ENCODE measurements at places on chromosomes 12 and 14. TPM values are rescaled to one million over a fixed set of nuclear protein-coding genes. Genes with fewer than 3 reads are reported as not detected.

- H3K27ac ChIP-seq, result peak overlapping the region; percentile 42
- peaks cover 9% of the 10 kb centered on the region for H3K4me1 ChIP-seq
- no peaks in the 10 kb centered on the region for H3K27me3 ChIP-seq
- peak overlapping the region; percentile 61 for H3K4me3 ChIP-seq
- DNase-seq, result peak; percentile 55
Measured at GRCh38 chr12:116759783-116760621, 21.9 kb downstream of the RNFT2 start.

The TDG gene
- 37.4 TPM for total RNA-seq

- no peaks in the 10 kb centered on the region for H3K27me3 ChIP-seq
- peaks cover 1% of the 10 kb centered on the region for H3K36me3 ChIP-seq
- peak overlapping the region; percentile 90 for H3K27ac ChIP-seq
- DNase-seq, result peak; percentile 57
- peak overlapping the region; percentile 84 for H3K4me3 ChIP-seq
Measured at GRCh38 chr12:51217133-51217967, 512 bp downstream of the POU6F1 start.

DNA sequence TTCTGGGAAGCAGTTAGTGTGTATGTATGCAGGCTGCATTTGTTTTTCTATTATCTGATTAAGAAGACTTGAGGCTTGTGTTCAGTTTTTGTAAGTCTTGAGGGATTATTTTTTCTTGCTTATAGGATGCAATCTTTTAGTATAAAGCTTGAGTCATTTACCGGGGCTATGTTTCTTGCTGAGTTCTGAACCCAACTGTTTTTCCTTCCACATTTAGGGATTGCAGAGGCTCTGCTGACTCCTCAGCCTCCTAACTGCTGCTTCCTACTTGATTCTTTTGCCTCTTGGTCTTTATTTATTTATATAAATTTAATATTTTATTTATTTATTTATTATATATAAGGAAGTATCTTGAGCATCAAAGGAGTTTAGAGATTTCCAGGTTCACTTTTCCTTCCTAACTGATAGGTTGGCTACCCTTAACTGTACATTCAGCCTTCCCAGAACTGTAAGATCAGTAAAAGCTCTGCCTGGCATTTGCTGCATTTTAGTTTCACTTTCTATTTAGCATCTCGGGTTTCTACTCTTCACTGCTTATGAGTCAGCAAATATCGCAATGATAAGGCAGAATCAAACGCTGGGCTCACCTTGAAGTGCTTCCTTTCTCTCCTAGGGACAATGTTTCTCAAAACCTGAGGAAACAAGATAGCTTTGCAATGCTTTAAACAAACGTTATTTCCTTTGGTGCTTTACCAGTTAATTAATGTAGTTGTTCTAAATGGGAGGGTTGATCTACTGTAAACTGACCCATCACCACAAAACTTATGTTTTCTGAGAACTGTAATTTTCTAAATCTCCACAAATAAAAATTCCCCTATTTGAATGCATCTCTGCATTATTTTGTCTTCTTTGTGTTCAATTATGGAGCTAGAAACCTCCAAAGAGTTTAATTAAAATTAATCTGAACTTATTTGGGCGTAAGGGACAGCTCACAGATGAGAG is 1183.7 kb upstream of the TMEM132C start:
- H3K4me1 ChIP-seq, result peaks cover 4% of the 10 kb centered on the region
- peak; percentile 14 for DNase-seq
- peak overlapping the region; percentile 37 for H3K4me3 ChIP-seq
- H3K27me3 ChIP-seq, result no peaks in the 10 kb centered on the region
- no peak overlapping the region for H3K27ac ChIP-seq

The SERPINA10 gene
- total RNA-seq, result not detected

DNA sequence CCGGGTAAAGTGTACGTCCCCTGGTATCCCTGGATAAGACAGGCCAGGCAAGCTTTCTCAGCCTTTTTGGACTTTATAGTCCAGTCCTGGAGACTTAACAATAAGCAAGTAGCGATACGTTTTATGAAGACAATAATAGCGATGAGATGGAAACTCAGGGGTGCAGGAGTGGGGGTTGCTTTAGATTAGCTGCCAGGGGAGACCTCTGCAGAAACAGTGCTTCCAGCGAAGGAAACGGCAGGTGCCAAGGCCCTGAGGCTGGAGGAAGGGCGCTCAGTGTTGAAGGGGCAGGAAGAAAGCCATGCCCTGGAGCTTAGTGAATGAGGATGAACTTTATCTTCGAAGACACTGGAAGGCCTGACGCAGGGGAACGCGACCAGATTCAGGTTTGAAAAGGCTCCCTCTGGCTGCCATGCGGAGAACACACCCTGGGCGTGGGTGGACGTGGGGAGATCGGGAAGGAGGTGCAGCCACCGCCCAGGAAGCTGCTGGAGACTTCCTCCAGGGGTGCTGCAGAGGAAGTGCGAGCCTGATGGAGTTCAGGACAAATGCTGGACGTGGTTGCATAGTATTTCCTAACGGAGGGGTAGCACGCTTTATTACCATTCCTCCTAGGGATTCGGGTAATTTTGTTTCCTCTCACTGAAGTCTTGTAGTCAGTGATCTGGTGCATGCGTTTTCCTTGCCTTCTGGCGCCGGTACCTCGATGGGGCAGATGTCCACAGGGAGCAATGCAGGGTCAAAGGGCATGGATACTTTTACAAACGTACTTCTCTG is 26.1 kb upstream of the UBC start:
- peaks cover 12% of the 10 kb centered on the region for H3K4me1 ChIP-seq
- H3K27ac ChIP-seq, result no peak overlapping the region
- peaks cover 9% of the 10 kb centered on the region for H3K36me3 ChIP-seq

GRCh38 chr14:101521473-101521915 is 39.8 kb upstream of the DIO3 start:
- no peak overlapping the region for H3K27ac ChIP-seq
- H3K4me3 ChIP-seq, result no peak overlapping the region
- DNase-seq, result no peak
- H3K4me1 ChIP-seq, result no peaks in the 10 kb centered on the region
- H3K36me3 ChIP-seq, result no peaks in the 10 kb centered on the region

The FITM1 gene
- total RNA-seq, result 0.69 TPM

DNA sequence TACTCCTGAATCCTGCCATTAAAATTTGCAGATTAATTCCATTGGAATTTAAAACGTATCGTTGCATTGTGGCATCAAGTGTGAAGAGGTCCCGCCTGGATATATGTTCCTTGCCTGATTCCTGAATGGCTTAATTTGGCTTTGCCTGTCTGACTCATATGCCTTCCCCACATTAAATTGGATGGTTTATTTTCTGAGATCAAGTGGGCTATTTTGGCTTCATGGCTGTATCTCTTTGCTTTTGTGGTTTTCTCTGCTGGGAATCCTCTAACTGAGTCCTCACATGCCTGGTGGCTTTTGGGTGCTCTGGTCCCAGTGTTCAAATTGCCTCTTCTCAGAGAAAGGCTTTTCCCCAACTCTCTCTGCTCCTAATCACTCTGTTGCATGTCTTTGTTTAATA is 127.9 kb upstream of the DYRK2 start:
- H3K27me3 ChIP-seq, result no peaks in the 10 kb centered on the region
- H3K4me3 ChIP-seq, result no peak overlapping the region
- H3K4me1 ChIP-seq, result peaks cover 10% of the 10 kb centered on the region
- no peaks in the 10 kb centered on the region for H3K36me3 ChIP-seq
- no peak for DNase-seq
- no peak overlapping the region for H3K27ac ChIP-seq

DNA sequence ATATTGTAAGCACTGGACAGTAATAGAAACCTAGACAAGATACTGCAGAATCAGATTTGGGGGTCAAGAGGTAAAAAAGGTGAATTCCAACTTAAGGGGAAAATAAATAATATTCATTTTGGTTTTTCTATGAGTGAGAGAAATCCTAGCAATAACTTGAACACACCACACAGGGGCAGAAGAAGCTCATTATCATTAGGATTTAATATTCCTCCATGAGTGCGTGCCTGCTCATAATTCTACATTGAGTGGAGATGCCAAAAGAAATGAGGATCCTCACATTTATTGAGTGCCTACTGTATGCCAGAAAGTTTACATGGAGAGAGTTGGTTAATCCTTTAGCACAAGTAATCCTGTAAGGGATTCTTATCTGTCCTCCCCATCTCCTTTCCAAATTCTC is 40.5 kb upstream of the C14orf132 start:
- no peaks in the 10 kb centered on the region for H3K36me3 ChIP-seq
- H3K4me1 ChIP-seq, result no peaks in the 10 kb centered on the region
- no peak for DNase-seq
- H3K27me3 ChIP-seq, result peaks cover 27% of the 10 kb centered on the region
- no peak overlapping the region for H3K27ac ChIP-seq

DNA sequence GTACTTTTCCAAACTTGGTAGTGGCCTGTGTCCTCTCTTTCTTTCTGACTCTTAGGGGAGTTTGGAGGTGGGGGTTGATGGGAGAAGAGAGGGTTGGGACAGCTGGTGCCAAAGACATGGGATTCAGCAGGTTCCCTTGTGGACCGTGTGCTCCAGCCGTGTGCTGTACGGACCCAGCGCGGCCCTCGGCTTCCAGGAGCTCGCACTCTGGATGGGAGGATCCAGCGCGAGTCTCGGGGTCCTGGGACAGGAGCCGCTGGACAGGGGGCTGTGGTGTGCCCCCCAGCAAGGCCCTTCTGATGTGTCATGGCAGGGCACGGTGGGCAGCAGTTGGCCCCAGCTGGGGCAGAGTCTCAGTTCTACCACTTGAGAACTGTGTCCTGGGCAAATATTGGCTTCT is 45.0 kb upstream of the TSPAN9 start:
- no peak for DNase-seq
- H3K4me1 ChIP-seq, result no peaks in the 10 kb centered on the region
- H3K4me3 ChIP-seq, result no peak overlapping the region
- H3K36me3 ChIP-seq, result no peaks in the 10 kb centered on the region
- peaks cover 2% of the 10 kb centered on the region for H3K27me3 ChIP-seq

DNA sequence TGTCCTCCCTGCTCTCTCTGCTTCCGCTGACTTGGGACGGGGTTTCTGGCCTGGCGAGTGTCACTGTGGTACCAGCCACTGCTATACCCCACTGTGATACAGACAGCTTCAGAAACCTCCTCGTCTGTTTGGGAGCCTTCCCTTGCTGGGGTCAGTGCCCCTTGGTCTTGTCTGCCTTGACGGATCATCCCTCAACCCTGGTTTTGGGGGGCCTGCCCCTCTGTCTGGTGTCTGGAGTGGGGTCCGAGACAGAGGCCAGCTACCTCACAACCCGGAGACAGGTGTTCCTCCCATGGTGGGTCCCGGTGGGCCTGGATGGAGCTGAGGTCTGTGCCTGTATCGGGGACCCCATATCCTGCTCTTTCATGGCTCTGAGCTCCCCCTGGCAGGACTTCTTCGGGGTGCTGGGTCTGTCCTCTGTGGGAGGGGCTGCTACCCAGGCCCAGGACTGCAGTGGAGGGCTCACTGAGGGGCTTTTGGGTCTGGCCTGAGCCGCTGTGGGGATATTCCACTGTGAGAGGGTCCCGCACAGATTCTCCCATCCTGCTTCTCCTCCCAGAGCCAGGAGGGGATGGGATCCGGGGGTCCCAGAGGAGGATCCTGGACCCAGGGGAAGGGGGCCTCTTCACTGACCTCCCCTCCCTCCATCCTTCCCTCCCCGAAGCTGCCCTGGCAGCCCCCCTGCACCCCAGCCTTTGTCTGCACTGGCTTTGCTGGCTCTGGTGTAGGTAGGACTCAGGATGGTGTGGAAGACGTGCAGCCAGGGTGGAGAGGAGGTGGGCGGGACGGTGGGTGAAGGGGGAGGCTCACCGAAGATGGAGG is 365.5 kb downstream of the TMEM121 start:
- no peaks in the 10 kb centered on the region for H3K36me3 ChIP-seq
- no peak overlapping the region for H3K27ac ChIP-seq
- H3K27me3 ChIP-seq, result peaks cover 3% of the 10 kb centered on the region
- H3K4me3 ChIP-seq, result no peak overlapping the region
- peaks cover 15% of the 10 kb centered on the region for H3K4me1 ChIP-seq

DNA sequence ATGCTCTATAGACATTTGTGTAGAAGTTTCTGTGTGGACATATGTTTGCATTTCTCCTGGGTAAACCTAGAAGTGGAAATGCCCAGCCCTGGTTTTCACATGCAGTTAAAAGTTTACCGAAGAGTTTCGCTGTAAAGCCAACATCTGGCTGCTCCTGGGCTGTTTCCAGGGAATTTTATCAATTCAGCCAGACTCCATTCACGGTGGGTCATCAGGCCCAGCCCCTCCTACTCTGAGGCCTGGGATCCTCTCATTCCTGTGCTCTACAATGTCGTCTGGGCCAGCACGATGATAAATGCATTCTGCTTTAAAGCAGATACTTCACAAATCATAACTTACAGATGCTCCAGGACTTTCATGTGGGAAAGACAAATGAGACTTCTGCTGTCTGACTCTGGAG is 7.1 kb downstream of the NUAK1 start:
- H3K4me3 ChIP-seq, result no peak overlapping the region
- H3K36me3 ChIP-seq, result no peaks in the 10 kb centered on the region
- peaks cover 27% of the 10 kb centered on the region for H3K27me3 ChIP-seq
- no peak for DNase-seq
- H3K27ac ChIP-seq, result no peak overlapping the region

DNA sequence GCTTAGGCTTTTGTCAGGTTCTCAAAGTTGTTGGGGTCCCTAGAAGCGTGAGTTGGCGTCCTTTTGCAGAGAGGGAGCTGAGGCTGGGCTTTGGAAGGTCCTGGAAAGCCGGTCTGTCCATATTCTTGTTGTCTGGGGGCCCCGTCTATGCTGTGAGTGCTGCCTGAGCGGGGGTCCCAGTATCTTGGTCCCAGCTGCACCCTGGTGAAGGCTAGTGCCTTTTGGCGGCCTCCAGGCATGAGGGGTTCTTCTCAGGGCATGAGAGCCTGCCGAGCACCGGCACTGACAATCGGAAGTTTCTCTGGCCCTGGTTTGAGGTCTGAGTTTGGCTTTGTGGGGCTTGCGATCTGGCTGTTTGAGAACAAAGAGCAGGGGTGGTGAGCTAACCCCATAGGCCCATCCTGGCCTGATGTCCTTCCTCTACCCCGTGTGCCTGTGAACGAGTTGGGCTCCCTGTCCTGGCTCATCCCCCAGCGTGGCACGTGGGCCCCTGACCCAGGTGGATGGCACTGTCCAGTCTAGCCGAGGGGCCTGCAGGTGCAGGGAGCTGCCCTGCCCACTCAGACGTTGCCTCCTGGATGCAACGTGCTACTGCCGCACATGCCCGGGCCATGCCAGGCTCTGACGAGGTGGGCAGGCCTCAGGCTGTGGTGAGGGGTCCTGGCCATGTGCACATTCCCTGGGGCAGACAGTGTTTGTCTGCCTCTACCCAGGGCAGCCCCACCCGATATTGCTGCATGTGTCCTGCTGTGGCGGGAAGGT is 3.9 kb downstream of the CEP170B start:
- no peak for DNase-seq
- H3K27ac ChIP-seq, result no peak overlapping the region
- peaks cover 6% of the 10 kb centered on the region for H3K4me1 ChIP-seq

All from activated CD8-positive, alpha-beta T cell treated with anti-CD3 and anti-CD28 coated beads for 36 hours (primary cell).